ENCODE measurements at places on chromosomes 2 and 18.

DNA sequence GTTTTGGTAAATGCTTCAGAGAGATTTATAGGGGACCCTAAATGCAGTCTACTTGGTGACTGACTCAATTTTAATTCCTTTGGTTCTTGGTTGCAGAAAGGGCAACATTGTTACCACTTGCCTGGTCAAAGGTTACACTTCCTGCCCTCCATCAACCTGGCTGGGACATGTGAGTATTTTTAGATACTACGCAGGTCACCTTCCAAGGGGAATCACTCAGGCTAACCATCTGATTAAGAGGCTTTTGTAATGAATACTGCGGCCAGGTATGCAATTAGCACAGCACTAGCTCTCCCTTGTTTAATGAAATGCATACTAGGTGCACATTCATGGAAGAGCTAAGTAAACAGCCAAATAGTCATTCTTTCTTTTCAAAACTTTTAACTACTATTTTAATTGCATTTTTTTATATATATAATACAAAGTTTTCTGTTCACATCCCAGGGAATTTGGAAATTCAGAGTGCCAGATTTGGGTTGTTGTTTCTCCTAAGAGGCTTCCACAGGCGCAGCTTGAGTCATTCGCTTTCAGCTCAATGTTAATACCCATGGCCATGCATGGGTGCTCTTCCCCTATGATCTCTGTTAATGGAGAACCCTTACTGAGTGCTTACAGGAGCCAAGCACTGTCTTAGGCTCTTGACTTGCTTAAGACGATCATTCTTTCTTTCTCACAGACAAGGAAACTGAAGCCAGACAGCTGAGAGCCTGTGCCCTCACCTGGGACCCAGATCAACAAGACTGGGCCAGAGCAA is 152.2 kb downstream of the MTX2 start:
- no peak for DNase-seq

GRCh38 chr2:128735296-128735960 is 416.8 kb upstream of the HS6ST1 start:
- no peak for DNase-seq

GRCh38 chr2:66686755-66687154 is 251.8 kb downstream of the MEIS1 start:
- DNase-seq: no peak

GRCh38 chr2:144198116-144198515 is 321.8 kb downstream of the ZEB2 start:
- no peak for DNase-seq

DNA sequence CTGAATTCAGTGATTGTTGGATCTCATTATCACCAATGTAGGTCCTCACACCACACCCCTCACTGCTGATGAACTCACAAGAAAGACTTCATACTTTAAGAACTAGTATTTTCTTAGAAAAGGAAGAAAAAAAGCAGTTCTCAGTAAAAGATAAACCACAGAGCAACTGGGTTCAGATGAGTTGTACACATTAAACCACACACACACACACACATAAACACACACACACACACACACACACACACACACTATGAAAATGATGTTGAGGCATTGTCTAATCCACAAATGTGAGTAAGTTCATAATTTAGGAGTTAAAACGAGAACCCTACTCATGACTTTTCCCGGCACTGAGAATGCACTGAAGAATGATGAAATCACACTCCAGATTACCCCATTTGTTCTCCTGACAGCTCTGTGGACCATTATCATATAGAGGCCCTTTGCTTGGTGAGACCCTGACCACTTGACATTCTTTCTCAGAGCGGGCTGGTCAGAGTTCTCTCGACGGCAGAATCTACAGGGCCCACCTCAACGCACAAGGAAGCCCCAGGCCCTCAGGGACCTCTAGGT is 106.2 kb downstream of the BCL2 start:
- DNase-seq: no peak

- no peak for DNase-seq
Observed at GRCh38 chr2:81650048-81650971, 1345.8 kb upstream of the LRRTM1 start.

DNA sequence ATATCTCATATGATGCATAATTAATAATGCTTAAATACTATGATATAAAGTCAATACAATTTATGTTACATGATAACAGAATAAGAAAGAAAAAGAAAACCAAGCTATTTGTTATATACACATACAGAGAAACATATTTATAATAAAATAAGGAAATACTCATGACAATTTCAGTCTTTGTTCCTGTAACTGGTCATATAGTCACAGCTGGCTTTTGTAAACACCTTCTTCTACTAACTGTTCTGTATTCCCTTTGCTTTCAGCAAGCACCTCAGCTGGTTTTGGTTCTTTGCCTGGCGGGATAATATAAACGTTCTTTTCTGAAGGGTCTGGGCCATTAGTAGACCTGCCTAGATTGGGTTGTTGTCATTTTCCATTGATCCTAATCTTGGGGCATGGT is 158.5 kb downstream of the COPS8 start:
- no peak for DNase-seq

- no peak for DNase-seq
Observed at GRCh38 chr2:26646986-26647672, 6.0 kb upstream of the CIB4 start.

DNA sequence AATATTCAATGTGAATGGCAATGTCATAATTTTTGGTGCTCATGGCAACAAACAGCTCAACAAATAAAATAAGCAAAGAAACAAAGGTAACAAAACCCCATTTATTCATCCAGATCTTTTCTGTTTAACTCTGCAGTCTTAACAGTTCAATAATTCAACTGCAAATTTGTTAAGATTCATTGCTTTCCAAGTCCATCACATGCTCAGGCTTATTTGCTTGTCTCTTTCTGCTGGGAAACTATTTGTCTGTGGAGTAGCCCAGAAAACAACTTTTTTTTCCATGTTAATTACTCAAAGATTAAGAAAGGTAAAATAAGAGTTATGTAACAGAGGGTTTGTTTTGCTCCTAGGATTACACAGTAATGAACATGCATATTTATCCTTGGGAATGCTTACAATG is 92.6 kb upstream of the PNPT1 start:
- DNase-seq: no peak

GRCh38 chr2:64406407-64406774 is 47.6 kb upstream of the LGALSL start:
- no peak for DNase-seq

- DNase-seq: no peak
Observed at GRCh38 chr2:15673919-15674636, 82.4 kb downstream of the DDX1 start.

DNA sequence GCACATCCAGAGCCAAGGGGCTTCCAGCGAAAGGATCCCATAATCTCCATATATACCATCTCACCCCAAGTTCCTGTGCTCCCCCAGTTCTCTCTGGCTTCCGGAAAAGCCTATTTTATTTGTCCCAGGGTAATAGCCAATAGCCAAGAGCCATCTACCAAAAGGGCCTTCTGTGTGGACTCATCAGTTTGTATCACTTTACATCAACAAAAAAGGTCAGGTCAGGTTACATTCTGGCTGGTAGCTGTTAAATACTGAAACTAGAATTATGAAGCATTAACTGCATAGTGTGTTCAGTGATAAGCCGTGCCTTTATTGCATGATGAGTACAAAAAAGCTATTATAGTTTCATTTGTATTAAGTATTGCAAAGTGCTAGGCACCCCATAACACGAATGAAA is 223.7 kb downstream of the IRS1 start:
- no peak for DNase-seq

DNA sequence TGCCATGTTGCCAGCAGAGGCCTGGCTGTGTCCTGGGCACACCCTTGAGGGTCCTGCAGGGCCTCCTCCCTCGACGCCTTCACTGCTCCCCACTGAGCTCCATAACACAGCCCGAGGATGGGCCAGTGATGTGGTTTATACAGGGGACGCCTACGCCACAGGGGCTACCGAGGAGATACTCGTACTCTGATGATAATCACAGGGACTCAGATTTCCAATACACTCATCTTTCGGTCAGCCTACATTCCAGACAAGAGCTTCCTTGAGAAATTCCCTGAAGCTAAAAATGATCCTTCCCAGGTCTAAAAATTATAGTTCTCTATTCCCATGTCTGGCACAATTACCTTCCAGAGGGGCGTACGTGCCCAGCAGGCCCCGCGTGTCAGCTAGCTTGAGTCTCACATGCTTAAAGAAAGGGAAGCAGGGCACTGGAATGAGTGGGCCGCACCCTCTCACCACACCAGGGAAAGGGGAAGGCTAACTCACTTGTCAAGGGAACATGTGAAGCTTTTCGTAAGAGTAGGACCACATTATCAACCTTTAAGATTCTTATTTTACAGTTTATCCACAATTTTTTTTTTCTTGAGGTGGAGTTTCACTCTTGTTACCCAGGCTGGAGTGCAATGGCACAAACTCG is 159.5 kb upstream of the NDUFV2 start:
- DNase-seq: no peak

GRCh38 chr2:239642406-239643004 is 241.7 kb upstream of the HDAC4 start:
- DNase-seq: no peak

GRCh38 chr2:111072220-111072871 is 48.4 kb upstream of the BCL2L11 start:
- no peak for DNase-seq
